Effector CD4-positive, alpha-beta T cell (primary cell): ENCODE measurements at places on chromosomes 2 and 18.

GRCh38 chr2:12755384-12755783 is 38.6 kb downstream of the TRIB2 start:
- no peak for DNase-seq

DNA sequence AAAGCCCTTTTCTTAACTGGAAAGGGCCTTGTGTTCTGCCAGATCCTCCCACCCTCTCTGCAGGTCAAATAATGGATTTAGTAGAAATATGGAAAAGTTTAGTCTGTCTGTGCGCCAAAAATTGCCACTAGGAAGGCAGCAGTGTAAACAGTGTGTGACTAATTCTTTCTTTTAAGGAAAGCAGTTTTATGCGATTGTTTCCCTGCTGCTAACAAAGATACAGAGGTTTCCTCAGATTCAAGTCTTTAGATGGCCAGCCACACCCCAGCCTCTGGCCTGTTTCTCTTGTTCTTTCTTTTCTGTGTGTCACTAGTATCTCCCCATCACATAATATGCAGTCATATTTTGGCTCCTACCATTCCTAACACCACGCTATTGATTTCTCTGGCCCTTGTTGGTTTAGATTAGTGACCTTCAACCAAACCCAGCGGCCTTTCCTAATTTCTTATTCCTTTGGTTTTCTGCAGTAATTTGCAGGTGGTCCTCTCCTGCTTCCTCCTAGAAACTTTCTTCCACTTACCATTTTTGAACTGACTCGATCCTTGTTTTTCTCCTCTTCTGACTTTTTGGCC is 157.4 kb downstream of the LTBP1 start:
- no peak for DNase-seq

GRCh38 chr2:169107645-169108044 is 38.3 kb downstream of the DHRS9 start:
- peak; percentile 8 for DNase-seq

- DNase-seq: peak; percentile 3
These were observed 44.8 kb downstream of the CHMP3 start for GRCh38 chr2:86518481-86518880.

DNA sequence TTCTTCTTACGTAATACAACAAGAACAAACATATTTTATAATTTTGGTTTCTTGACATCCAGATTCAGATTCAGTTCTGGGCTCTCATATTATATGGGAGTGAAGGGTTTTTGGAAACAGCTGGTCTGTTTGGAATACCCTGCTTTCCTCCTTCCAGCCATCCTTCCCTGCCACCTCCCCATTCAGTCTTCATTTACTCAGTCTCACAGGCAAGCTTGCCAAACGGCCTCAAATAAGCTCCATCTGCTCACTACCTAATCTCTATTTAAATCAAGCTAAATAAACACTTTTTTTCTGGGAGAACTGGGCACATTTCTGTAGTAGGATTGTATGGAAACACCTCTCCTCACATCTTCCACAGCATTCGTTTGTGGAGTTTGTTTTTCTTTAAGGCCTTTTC is 147.5 kb downstream of the RND3 start:
- DNase-seq: no peak

DNA sequence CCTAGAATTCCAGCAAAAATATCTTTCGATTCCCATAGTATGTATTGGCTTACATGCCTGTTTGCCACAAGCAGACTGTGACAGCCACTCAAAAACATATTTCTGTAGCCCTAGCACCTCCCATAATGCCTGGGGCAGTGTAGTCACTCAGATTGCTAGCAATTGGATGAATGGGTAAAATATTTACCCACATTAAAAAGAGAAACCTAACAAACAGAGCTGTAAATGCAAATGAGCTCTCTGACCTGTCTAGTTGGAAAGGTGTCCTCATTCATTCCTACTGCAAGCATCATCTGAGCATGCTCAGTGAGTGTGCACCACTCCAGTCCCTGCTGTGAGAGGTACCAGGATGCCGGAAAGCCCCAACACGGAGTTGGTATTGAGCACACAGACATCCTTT is 234.0 kb upstream of the RAB12 start:
- no peak for DNase-seq

GRCh38 chr18:10437837-10438236 is 16.6 kb upstream of the APCDD1 start:
- DNase-seq: no peak
